Gastrocnemius medialis (tissue), 4 donors: ENCODE measurements at places on chromosomes 16 and 17.

DNA sequence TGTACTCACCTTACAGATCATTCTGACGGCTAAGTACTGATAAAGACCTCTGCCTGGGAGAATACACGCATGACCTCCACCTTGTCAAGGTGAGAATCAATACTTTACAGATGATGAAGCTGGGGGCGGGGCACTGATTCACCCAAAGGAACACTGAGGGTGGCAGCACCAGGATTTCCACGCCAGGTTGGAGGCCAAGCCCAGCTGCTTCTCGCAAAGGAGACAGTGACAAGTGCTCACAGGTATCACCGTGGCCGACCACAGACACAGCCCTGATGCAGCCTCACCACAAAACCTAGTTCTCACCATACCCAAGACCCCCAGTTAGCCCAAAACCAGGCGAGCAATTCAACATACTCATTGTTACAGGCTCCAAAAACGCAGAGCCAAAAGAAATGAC, 434.2 kb downstream of the SOX9 start:
- H3K4me1 ChIP-seq = no peaks in the 10 kb centered on the region
- no peaks in the 10 kb centered on the region for H3K36me3 ChIP-seq
- no peaks in the 10 kb centered on the region for H3K27me3 ChIP-seq
- no peak overlapping the region for H3K4me3 ChIP-seq

DNA sequence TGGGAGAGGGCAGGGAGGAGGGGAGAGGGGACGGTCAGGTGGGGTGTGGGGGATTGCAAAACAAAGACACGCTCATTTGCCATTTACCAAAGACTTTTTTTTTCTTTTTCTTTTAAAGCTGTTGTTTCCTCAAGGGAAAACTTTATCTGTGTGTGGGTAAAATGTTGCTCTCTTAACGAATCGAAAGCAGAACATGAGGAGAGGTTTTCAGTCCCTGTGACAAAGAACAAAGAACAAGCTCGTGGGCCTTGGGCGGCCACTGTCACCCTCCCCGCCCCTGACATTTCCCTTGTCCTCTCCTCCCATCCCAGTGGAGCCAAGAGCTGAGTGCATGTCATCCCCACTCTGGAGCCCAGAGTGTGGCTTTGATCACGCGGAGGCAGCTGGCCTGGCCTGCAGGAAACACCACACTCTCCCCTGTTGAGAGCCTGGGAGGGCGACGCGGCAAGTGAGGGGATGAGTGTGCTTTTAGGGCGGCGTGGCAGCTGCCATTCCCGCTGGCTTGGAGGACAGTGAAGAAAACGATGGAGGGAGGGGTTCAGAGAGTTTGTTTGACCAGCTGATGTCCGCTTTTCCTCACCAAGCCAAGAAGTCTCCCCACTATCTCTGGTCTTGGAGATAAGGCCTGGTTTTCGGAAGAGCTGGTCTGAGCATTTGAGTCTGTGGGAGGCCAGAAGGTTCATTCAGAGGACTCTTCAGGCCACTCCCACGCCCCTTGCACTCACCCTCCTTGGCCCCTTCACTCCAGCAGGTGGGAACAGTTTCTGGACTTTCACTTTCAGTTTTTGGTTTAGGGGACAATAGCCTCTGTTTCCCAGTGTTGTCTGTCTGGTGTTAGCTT, 11.4 kb downstream of the CCR7 start:
- peak overlapping the region; percentile 78 for H3K27ac ChIP-seq
- H3K36me3 ChIP-seq = no peaks in the 10 kb centered on the region
- DNase-seq = peak; percentile 35
- peaks cover 51% of the 10 kb centered on the region for H3K4me1 ChIP-seq
- peak overlapping the region; percentile 29 for H3K4me3 ChIP-seq
- no peaks in the 10 kb centered on the region for H3K27me3 ChIP-seq

DNA sequence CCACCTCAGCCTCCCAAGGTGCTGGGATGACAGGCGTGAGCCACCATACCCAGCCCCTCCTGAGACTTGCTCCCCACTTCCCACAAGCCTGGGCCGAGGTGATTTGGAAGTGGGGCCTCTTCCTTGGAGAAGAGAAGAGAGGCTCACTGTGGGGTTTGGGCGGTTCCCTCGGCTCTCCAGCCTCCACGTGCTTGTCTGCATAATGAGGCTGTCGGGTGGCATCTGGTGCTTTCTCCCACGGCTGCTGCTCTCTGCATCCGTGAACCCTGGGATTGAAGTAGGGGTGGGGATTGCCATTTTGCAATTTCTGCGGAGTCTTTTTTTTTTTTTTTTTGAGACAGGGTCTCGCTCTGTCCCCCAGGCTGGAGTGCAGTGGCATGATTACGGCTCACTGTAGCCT, 101.4 kb downstream of the RAP1GAP2 start:
- no peak overlapping the region for H3K27ac ChIP-seq
- DNase-seq = no peak
- no peaks in the 10 kb centered on the region for H3K4me1 ChIP-seq

DNA sequence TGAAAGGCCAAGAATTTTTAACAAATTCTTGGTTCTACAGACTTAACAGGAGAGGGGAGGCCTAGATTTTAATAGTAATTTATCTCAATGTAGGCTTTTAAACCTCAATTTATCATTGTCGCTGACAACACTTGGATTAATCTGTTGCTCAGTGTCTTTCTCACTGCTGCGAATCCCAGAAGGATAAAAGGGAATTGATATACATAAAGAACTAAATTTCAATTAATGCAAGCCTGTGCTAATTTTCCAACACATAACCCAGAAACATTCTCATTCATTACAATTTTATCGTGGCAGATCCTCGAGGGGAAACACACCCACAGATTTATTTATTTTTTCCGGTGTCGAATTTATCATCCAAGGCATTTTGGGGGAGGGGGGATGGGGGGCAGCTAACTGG, 98.1 kb downstream of the WSCD1 start:
- no peak overlapping the region for H3K4me3 ChIP-seq
- no peaks in the 10 kb centered on the region for H3K4me1 ChIP-seq
- H3K27ac ChIP-seq = no peak overlapping the region
- no peaks in the 10 kb centered on the region for H3K27me3 ChIP-seq
- no peaks in the 10 kb centered on the region for H3K36me3 ChIP-seq
- DNase-seq = no peak

- no peaks in the 10 kb centered on the region for H3K4me1 ChIP-seq
- H3K36me3 ChIP-seq = peaks cover 14% of the 10 kb centered on the region
These were observed 32.0 kb downstream of the SCPEP1 start for GRCh38 chr17:57009737-57010445.

- H3K4me1 ChIP-seq = peaks cover 17% of the 10 kb centered on the region
- H3K36me3 ChIP-seq = no peaks in the 10 kb centered on the region
- no peaks in the 10 kb centered on the region for H3K27me3 ChIP-seq
- DNase-seq = peak; percentile 77
These were observed 11.3 kb downstream of the MCRIP1 start for GRCh38 chr17:81821603-81822311.

DNA sequence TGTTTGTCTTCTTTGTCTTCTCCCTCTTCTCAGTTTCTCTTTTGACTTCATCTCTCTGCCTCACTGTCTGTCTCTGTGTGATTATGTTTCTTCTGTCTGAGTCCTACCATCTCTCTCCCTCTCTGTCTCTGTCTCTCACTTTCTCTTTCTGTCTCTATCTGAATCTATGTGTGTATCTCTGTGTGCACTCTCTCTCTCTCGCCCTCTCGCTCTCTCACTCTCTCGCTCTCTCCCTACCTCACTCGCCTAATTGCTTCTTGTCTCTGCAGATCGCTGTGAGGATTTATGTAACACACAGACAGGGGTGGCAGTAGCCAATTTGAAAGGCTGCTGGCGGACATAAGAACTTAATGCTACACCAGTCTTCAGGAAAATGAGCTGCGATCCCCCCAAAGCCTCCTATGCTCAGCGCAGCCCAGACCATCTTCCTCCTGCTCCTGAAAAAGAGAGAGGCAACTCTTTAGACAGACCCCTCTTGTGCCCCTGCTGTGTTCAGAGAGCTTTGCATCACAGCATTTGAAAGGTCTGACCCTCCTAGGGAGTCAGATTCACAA, 140.9 kb downstream of the CCT6B start:
- no peaks in the 10 kb centered on the region for H3K36me3 ChIP-seq
- H3K4me3 ChIP-seq = no peak overlapping the region
- H3K27me3 ChIP-seq = no peaks in the 10 kb centered on the region
- H3K27ac ChIP-seq = no peak overlapping the region
- no peaks in the 10 kb centered on the region for H3K4me1 ChIP-seq

DNA sequence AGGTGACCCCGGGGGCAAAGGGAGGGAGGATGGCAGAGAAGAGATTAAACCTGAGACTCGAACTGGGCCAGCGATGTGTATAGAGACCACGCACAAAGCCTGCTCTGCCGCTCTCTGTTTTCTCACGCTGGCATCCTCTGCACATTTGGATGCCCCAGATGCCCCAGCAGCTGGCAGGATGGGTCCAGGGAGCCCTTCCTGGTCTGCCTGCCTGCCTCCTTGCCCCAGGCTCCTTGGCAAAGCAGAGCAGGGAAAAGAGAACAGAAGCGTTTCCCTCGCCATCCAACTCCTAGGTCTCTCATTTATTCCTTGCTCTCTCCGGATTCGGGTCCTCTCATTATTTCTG, 5.2 kb upstream of the PIPOX start:
- no peak for DNase-seq
- H3K27ac ChIP-seq = no peak overlapping the region
- no peak overlapping the region for H3K4me3 ChIP-seq
- H3K4me1 ChIP-seq = peaks cover 3% of the 10 kb centered on the region
- peaks cover 15% of the 10 kb centered on the region for H3K27me3 ChIP-seq

DNA sequence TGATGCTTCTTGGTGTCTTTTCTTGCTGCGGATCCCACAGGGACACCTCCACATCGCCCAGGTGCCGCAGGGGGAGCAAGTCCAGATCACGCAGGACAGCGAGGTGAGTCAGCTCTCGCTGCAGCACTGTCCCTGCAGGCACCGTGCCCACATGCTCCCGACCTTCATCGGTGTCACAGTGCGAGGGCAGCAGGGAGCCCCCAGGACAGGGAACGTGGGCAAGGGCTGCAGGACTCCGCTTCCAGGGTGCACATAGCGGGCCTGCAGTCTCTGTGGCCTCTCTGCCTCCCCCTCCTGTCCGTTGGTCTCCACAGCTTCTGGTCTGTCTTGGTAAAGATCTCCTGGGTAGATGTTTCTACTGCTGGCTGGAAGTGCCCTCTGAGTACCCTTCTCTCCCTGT, 84.1 kb downstream of the BANP start:
- H3K36me3 ChIP-seq = peaks cover 29% of the 10 kb centered on the region
- no peaks in the 10 kb centered on the region for H3K4me1 ChIP-seq
- DNase-seq = no peak
- no peak overlapping the region for H3K4me3 ChIP-seq

DNA sequence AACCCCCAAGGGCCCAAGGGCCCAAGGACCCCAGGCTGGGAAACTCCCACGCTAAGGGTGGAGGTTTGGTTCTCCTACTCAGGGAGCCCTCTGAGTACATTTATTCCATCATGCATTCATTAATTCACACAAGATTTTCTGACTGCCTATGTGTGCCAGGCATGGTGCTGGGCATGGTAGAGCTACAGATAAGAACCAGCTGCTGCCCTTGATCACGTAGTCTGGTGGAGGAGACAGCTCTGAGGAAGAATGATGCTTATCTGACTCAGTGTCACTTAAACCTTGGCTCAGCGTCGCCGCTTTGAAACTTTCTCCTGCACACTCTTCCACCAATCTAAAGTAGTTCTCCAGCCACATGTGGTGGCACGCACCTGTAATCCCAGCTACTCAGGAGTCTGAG, 3.6 kb upstream of the ARL4D start:
- H3K4me1 ChIP-seq = peaks cover 20% of the 10 kb centered on the region
- H3K27ac ChIP-seq = no peak overlapping the region
- no peaks in the 10 kb centered on the region for H3K36me3 ChIP-seq
- DNase-seq = no peak
- H3K27me3 ChIP-seq = no peaks in the 10 kb centered on the region
- H3K4me3 ChIP-seq = no peak overlapping the region

DNA sequence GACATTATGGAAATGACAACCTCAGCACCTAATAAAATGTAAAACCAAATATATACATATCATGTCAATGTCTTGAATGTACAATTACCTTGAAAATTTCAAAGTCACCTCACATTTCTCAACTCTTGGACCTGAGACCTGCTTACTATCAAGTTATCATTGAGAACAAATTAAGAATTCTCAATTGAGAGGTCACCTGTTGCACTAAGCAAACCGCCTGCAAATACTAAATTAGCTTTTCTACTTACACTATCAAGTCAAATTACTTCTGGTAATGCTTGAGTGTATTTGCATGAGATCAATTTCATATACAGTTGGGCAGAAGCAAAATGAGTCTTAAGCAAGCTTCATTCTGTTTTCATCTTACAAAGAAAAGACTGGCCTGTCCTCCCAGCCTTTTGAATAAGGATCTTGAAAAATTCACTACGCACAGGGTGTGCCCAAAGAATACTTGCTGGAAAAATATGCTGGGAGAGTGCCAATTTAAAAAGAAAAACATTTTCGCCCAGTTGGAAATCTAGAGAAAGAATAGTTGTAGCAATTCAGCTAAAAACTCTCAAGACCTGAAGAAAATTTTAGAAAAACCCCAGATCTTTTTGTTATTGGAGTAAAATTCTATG, 35.7 kb downstream of the KANSL1 start:
- no peak for DNase-seq
- peak overlapping the region; percentile 14 for H3K27ac ChIP-seq
- H3K36me3 ChIP-seq = no peaks in the 10 kb centered on the region
- no peak overlapping the region for H3K4me3 ChIP-seq

DNA sequence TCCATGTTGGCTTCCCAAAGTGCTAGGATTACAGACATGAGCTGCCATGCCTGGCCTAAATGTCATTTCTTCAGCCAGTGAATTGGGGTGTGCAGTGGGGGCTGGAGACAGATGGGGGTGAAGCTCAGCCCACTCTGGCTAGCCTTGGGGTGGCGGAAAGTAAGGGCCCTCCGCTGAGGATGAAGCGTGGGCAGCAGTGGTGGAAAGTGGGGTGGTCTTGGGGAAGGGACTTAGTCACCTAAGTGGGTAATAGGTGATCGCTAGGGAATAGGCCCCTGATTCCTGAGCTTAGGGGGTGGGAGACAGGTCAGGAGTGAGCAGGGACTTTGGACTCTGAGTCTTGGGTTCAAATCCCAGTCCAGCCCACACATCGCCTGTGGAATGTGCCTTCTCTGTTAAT, 2.2 kb downstream of the LLGL1 start:
- H3K27ac ChIP-seq = no peak overlapping the region
- no peaks in the 10 kb centered on the region for H3K27me3 ChIP-seq
- DNase-seq = no peak
- no peaks in the 10 kb centered on the region for H3K36me3 ChIP-seq
- no peak overlapping the region for H3K4me3 ChIP-seq
- peaks cover 17% of the 10 kb centered on the region for H3K4me1 ChIP-seq

GRCh38 chr17:8611619-8612298, 18.8 kb downstream of the MYH10 start:
- peaks cover 8% of the 10 kb centered on the region for H3K4me1 ChIP-seq
- no peaks in the 10 kb centered on the region for H3K27me3 ChIP-seq
- peak overlapping the region; percentile 57 for H3K27ac ChIP-seq
- H3K36me3 ChIP-seq = no peaks in the 10 kb centered on the region

- no peak for DNase-seq
- peaks cover 1% of the 10 kb centered on the region for H3K27me3 ChIP-seq
- H3K4me1 ChIP-seq = no peaks in the 10 kb centered on the region
- no peak overlapping the region for H3K4me3 ChIP-seq
These were observed 30.1 kb downstream of the FZD2 start for GRCh38 chr17:44587339-44587738.
